ENCODE measurements at places on chromosomes 6 and 20.

GRCh38 chr6:38179794-38180430 is 360.4 kb downstream of the ZFAND3 start:
- DNase-seq, result no peak

DNA sequence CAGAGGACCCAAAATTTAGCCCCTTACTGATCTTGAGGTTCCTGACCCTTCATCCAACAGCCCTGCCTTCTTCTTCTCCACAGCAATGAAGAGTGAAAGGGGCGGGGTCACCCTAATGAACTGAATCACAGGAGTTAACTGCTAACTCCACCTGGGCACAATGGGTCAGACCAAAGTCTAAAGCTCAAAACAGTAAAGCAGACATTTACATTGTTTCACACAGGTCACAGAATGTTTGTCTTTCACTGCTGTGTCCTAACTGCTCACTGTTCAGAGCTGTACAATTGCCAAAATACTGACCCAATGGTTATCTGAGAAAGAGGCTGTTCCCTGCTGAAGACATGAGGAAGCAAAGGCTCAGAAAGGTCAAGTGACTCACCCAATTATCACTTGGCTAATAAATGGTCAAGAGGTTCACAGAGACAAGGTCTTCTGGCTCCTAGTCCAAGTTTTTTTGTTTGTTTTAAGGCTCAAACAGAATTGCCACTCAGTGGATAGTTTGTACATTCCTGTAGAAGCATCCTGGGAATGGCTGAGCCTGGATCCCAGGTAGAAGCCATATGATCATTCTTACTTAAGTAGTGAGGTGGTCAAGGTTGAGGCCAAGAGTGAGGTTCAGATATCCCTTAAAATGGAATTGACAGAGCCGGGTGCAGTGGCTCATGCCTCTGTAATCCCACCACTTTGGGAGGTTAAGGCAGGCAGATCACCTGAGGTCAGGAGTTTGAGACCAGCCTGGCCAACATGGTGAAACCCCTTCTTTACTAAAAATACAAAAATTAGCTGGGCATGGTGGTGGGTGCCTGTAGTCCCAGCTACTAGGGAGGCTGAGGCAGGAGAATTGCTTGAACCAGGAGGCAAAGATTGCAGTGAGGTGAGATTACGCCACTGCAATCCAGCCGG is 35.1 kb upstream of the FAM83C start:
- DNase-seq, result peak; percentile 83

- DNase-seq, result no peak
These were observed 78.0 kb downstream of the VEGFA start for GRCh38 chr6:43847741-43848630.

DNA sequence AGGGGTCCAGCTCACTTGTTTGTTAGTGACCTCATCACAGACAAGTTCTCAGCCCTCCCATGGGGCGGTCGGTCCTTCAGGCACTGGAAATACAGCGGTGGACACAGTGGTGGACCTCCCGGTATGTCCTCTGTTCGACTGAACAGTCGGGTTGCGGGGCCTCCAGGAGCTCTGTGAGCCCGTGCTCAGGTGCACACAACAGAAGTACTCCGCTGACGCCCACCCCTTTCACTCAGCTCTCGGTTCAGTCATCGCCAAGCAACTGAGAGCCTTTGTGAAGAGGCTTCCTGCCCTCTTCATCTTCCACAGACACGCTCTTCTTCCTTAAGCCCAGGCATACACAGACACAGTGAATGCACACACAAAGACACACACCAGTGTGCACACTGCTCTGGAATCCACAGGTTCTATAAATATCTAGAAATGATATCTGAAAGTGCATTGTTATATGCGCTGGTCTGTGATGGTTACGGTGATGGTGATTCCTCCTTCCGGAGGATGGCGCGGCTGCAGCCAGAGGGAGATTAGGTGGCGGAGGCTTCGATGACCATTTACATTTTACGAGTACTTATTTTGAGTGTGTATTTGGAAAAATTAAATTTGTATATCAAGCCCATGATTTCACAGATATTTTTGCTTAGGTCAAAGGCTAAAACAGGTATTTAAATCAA is 46.8 kb upstream of the BHLHE23 start:
- no peak for DNase-seq

DNA sequence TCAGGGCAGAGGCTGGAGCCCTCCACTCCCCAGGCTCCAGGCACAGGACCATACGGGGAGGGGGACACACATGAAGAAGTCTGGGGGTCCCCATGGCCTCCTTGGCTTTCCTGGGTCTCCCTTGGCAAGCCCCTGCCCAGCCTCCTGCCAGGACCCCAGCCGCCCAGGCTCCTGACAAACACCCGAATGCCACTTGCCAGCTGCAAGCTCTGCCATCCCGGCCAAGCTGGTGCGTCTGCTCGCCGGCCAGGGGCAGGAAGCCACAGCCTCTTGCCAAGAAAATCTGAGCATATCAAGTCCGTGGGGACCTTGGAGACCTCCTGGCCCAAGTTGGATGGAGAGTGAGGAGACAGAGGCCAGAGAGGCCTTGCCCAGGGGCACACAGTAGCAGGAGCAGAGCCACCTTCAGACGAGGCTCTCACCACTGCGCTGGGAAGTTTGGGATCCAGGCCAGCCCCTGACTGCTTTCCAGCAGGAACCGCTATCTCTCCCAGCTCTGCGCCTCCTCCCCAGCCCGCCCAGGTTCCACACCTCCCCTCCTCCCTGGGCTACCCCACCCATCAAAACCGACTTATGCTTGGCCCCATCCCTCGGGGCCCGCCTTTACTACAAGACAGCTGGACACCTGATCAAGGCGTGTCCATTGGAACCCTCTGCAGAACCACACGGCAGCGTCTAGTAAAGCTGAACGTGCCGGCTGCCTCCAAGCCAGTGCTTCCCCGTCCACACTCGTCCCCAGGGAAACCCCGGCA is 80.2 kb downstream of the GRM4 start:
- no peak for DNase-seq

- DNase-seq, result no peak
These were observed 29.3 kb upstream of the TXNDC5 start for GRCh38 chr6:7939864-7940228.
